Esophagus squamous epithelium (tissue), 5 donors: ENCODE measurements at places on chromosomes 11 and 22.

DNA sequence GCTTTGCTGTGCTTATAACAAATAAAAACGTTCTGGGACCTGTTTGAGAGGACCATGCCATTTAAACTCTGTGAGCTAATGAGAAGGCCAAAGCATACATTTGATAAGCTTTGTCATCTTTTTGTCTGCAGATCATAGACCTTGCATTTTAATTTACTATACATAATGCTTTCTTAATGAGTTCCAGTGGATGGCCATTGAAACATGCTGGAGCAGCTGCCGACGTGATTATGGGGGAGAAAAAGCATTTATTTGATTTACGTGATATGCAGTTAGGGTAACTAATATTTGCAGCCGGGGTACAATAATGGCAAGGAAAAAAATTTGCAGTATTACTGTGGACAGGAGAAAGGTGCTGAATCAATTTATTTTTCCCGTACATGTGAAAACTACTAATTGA, 240.2 kb downstream of the FAT3 start:
- DNase-seq, result no peak

- DNase-seq, result peak; percentile 37
Observed at GRCh38 chr11:65606876-65607613, 7.0 kb downstream of the MAP3K11 start.

DNA sequence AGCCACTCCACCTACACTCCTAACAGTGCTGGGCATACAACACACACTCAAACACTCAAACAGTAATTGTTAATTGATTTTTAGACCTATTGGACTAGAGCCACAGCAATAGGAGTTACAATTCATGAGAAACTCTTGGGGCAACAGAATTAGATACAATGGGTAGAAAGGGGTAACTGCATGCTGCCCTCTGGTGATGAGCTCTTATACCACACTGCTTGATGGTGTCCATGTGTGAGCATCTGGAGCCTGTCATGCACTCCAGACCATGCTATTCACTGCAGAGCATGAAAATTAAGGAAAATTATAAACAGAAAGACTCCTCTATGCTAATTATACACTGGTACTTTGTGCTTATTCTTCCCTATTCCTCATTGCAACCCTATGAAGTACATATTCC, 975.5 kb upstream of the CCDC90B start:
- DNase-seq, result no peak

GRCh38 chr11:2582946-2583604, 116.7 kb downstream of the KCNQ1OT1 start:
- no peak for DNase-seq
